CD4-positive, alpha-beta T cell treated with Interleukin-15 for 1 hour (primary cell): ENCODE measurements at places on chromosomes 7 and 10.

- no peak for DNase-seq
These were observed 228.5 kb upstream of the COBL start for GRCh38 chr7:51545131-51545530.

DNA sequence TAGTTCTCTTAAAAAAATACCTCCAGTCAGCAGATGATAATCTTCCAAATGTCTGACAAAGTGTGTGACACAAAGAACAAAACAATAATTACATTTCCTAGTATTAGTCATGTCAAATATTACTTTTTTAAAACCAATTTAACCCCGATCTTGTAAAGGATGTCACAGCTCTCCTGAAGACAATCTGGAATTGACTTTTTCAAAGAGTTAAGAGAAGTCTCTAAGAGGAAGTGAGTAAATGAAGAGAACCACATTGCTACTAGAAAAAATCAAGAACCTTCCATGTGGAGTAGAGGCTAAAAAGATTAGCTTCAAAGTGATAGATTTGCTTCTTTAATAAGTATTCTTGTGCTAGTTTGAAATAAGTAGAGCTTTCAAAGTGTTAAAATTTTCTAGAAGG, 218.2 kb upstream of the IMMP2L start:
- no peak for DNase-seq

GRCh38 chr10:118583611-118584010, 11.8 kb downstream of the PRLHR start:
- DNase-seq: no peak

DNA sequence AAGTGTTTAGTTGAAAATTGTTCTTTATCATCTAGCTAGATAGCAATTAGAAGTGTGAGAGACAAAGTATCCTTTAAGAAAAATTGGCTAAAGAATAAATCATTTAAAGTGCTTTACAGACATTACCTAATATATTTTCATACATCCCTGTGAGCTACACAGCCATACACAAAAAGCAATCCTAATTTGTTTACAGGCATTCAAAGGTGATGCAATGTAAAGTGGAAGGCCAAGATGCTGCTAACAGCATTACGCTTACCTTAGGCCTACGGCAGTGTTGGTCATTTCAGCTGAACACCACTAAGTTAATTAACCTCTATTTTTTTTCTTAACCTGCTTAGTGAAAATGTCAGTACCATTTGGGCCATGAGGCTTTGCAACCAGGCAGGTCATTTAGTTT, 10.7 kb upstream of the CASD1 start:
- no peak for DNase-seq

DNA sequence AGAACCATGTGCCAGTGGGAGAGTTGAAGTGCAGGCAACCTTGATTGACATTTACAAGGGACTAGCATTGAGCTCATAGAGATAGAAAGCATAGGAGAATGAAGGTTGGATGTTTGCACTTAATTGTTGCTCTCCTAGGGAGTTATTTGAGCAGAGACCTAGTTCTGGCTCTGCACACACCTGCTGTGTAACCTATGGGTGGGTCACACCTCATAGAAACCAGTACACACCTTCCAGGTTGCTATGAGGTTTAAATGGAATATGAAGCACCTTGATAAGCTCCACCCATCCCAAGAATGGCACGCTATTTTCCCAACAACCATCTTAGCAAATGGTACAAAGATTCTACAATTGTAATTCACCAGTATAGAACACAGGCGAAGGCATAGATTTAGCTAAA, 86.2 kb upstream of the AOAH start:
- DNase-seq: no peak

- no peak for DNase-seq
These were observed 28.8 kb downstream of the ENO4 start for GRCh38 chr10:116878123-116878522.
